ENCODE measurements at places on chromosomes 16 and 17. TPM values are rescaled to one million over a fixed set of nuclear protein-coding genes. Genes with fewer than 3 reads are reported as not detected.

The GRAPL gene
- total RNA-seq, result 0.55 TPM

The RPGRIP1L gene
- total RNA-seq, result 11.7 TPM

The BEAN1 gene
- not detected for total RNA-seq

The C16orf46 gene
- 2.0 TPM for total RNA-seq

The AXIN2 gene
- 35.6 TPM for total RNA-seq

DNA sequence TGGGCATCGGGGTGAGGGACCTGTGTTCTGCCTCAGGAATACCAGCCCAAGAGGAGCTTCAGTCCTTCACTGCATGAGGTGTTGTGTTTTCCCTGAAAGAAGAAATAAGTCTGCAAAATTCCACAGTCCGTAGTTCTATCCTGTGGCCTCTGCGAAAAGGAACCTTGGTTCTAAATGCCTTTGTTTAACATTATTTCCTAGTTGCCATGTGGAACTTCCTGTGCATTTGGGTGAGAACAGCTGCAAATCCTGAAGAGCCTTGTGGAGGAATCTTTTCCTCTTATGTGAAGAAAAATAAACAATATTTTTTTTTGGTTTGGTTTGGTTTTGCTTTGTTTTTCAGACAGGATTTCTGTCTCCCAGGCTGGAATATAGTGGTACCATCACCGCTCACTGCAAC lies 9.8 kb downstream of the PSKH1 start:
- no peak overlapping the region for H3K4me3 ChIP-seq
- no peaks in the 10 kb centered on the region for H3K27me3 ChIP-seq
- H3K36me3 ChIP-seq, result peaks cover 4% of the 10 kb centered on the region
- DNase-seq, result no peak

DNA sequence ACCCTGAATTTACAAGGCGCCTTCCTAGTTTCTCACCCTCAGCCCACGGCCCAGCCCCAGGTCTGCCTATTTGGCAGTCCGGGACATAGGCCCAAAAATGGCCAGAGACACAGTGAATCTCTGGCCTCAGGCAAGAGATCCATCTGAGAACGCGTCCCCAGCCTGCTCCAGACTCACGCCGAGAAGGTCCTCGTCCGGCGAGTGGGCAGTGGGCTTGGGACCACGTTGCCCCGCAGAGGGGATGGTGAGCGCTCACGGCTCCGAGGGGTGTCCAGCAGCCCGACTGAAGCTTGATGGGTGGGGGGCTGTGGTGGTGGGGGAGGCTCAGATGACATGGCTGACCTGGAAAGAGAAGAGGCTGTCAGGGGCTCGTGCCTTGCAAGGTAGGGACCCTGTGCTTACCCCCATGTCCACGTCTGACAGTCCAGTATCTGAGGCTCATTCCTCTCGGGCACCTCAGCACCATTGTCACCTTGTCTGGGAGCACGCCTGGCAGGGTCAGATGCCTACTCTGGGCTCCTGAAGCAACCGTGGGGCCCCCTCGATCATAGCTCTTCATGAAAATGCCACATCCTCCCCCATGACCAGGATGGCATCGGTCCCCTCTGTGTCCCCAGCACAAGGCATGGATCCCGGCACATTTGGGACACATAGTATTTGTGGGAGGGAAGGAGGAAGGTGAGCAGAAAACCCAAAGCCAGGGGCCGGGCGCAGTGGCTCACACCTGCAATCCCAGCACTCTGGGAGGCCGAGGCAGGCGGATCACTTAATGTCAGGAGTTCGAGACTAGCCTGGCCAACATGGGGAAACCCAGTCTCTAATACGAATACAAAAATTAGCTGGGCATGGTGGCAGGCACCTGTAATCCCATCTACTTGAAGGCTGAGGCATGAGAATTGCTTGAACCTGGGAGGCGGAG lies 9.6 kb downstream of the CARHSP1 start:
- no peak overlapping the region for H3K4me3 ChIP-seq
- H3K27ac ChIP-seq, result no peak overlapping the region
- H3K4me1 ChIP-seq, result peaks cover 8% of the 10 kb centered on the region
- H3K27me3 ChIP-seq, result no peaks in the 10 kb centered on the region
- DNase-seq, result no peak

DNA sequence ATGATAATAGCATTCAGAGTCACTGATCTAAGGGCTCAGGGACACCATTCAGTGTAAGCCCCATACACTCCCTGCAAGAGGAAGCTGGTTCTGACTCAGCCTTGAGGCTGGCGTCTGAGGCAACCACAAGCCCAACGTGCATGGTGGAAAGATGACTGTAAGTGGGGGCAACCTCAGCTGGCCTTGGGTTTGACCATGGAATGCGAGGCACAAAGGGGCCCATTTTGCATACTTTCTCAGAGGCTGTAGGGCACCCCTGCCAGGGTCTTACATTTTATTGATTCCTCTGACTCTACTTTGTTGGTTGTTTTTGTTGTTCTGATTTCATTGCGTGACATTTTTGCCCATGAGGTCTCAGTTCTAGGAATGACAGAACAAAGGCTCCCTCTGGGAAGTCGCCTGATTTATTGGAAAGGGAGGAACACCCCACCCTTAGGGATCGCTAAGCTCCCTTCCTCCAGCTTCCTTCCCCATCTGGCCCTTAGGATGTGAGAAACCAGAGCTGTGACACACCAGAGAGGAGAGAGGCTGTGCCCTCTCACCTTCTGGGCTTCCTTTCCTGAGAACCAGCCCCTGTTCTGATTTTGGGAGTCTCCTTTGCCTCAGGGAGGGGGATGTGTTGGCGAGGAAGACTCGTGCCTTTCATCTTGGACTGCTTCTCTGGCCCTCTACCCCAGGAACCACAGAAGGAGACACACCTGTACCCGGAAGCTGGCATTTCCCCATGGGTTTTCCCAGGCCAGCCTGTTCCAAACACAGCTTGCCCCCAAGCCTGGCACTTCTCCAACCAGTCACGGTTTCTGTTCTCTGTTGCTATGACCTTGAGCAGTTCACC lies 5.6 kb upstream of the CIITA start:
- H3K27me3 ChIP-seq, result no peaks in the 10 kb centered on the region
- no peak overlapping the region for H3K27ac ChIP-seq
- no peaks in the 10 kb centered on the region for H3K36me3 ChIP-seq
- peak overlapping the region; percentile 43 for H3K4me3 ChIP-seq

GRCh38 chr17:63649813-63650212 lies 27.6 kb downstream of the MAP3K3 start:
- H3K4me3 ChIP-seq, result no peak overlapping the region
- H3K27ac ChIP-seq, result no peak overlapping the region
- H3K4me1 ChIP-seq, result peaks cover 4% of the 10 kb centered on the region
- peaks cover 36% of the 10 kb centered on the region for H3K36me3 ChIP-seq
- no peak for DNase-seq
- no peaks in the 10 kb centered on the region for H3K27me3 ChIP-seq

GRCh38 chr16:3194792-3195191 lies 6.8 kb downstream of the OR1F1 start:
- H3K4me1 ChIP-seq, result no peaks in the 10 kb centered on the region
- no peak for DNase-seq
- no peak overlapping the region for H3K27ac ChIP-seq
- peaks cover 2% of the 10 kb centered on the region for H3K27me3 ChIP-seq
- H3K36me3 ChIP-seq, result no peaks in the 10 kb centered on the region

GRCh38 chr16:84021488-84021887 lies 21.1 kb downstream of the SLC38A8 start:
- no peak for DNase-seq
- no peaks in the 10 kb centered on the region for H3K27me3 ChIP-seq
- no peaks in the 10 kb centered on the region for H3K4me1 ChIP-seq
- H3K4me3 ChIP-seq, result no peak overlapping the region

GRCh38 chr17:79647456-79647915 lies 36.6 kb upstream of the RBFOX3 start:
- H3K4me3 ChIP-seq, result no peak overlapping the region
- DNase-seq, result peak; percentile 20
- H3K27me3 ChIP-seq, result no peaks in the 10 kb centered on the region
- H3K36me3 ChIP-seq, result peaks cover 5% of the 10 kb centered on the region
- no peak overlapping the region for H3K27ac ChIP-seq
